Tibial artery (tissue), 4 donors: ENCODE measurements at places on chromosomes 5 and 9.

DNA sequence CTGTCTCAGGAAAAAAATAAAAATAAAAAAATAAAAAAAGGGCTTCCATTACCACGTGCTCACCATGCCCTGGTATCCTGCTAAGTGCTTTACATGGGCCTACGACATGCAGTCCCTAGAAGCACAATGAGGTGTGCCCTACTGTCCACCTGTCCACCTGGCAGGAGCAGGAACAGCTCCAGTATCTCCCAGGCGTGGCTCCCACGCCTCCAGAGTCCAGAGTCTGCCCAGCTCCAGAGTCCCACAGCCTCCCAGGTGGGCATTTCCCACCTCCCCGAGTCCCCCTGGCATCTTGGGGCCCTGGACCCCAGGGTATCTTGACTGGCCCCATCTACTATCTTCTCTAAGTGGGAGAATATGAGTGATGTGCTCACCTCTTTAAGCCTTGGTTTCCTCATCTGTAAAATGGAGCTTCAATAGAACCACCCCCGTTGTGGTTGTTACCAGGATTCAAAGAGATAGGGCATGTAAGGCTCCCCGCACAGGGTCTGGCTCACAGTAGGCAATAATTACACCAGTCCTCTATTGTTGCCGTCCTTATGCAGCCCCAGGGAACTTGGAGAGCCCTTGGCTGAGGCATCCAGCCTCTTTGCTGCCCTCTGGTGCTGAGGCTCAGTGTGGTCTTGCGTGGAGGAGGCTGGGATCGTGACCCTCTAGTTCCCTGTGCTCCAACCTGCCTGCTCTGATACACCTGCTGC lies 8.9 kb downstream of the CXCL14 start:
- DNase-seq: peak; percentile 25

- no peak for DNase-seq
These were observed 1.3 kb downstream of the OR13J1 start for GRCh38 chr9:35868933-35869332.

DNA sequence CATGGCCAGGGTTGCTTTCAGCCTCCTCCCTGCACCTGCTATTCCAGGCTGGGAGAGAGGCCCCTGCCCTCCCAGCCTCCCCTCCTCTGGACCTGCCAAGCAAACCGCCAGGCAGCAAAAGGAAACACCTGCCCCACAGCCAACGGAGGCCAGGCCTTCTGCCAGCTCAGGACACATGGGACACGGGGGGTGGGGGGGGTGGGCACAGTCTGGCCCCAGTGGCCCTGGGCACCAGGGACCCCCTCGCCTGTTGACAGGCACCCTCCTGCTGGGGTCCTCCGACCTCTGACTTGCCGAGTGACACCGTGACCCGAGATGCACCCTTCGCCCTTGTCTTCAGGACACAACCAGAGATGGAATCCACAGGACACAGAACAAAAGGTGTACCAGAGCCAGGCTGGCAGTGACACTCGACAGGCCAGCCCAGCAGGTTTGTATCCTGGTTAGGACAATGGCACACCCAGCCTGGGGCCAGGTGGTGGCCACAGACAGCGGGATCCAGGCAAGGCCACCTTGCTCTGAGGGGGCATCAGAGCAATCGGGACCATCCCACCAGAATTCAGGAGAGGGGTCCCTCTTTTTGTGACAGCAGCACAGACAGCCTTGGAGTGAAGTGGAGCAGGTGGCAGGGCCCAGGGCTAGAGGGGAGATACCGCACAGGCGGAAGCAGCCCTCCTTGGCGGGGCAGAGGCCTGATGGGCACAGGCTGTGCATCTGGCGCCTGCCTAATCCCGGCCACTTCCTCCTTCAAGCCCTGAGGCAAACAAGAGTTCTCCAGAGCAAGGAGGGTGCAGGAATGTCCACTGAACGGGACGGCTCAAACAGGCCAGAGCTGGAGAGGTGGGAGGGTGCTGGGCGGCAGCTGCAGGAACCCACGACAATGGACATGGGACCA lies 1.3 kb upstream of the TMEM210 start:
- no peak for DNase-seq

- DNase-seq: no peak
These were observed 27.3 kb upstream of the FER start for GRCh38 chr5:108720391-108720790.

DNA sequence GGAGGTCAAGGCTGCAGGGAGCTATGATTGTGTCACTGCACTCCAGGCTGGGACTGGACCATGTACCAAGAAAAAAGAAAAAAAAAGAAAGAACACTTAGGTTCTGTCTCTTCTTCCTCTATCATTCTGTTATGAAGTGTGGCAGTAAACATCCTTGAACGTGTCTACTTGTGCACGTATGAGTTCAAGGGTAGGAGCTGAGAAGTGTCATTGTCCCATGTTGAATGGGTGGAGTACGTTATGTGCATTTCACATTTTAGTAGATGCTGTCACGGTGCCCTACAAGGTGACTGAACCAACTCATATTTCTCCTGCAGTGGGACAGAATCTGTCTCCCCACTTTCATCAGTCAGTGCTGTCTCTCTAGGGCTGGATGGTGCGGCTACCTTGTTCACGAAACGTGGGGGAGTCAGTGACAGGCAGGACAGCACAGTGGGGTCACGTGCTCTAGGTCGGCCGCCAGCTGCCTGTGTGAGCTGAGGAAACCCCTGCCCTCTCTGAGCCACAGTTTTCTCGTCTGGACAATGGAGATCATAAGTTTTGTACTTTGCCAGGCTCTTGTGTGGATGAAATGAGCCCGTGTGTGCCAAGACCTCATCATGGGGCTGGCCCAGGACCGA lies 47.2 kb downstream of the GTF3C4 start:
- DNase-seq: no peak

DNA sequence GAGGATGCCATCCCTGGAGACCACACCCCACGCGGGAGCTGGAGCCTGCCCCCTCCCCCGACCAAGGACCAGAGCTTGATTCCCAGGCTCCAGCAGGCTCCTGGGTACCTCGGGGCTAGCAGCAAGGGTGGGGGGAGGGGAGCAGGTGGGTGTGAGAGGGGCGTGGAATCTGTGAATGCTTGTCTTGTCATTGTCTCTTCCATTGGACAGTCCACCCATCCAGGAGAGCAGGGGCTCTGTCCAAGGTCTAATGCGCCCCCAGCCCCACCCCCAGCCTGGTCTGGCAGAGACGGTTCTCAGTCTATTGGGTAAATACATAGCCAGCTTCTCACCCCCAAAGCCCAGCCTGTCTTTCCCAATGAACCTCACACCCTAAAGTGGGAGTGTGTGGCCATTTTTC lies 22.8 kb downstream of the URM1 start:
- no peak for DNase-seq

GRCh38 chr5:60677850-60678664 lies 21.9 kb downstream of the DEPDC1B start:
- no peak for DNase-seq

DNA sequence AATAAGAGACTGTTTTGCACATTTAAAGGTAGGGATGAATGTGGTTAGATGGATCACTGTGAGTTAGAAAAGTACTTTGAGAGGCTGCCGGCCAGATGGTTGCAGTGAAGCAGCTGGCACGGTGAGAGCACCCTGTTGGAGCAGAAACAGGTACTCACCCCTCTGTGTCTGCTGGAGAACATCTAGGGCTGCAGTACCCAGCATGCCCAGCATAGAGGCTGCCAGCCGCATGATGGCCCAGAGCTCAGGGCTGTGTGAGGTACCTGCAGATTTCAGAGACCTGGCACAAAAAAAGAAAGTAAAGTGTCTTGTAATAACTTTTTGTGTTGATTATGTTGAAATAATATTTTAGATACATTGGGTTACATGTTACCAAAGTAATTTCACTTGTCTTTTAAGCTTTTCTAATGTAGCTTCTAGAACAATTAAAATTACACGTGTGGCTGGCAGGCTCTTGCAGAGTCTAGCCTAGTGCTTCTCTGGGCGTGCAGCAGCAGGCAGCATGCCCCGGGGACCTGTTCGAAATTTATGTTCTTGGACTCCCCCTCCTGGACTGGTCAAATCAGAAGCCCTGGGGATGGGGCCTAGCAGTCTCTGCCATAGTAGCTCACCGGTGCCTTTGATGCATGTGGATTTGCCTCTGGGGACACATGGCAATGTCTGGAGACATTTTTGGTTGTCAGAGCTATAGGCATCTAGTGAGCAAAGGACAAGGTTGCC lies 11.1 kb downstream of the WDR5 start:
- DNase-seq: no peak

DNA sequence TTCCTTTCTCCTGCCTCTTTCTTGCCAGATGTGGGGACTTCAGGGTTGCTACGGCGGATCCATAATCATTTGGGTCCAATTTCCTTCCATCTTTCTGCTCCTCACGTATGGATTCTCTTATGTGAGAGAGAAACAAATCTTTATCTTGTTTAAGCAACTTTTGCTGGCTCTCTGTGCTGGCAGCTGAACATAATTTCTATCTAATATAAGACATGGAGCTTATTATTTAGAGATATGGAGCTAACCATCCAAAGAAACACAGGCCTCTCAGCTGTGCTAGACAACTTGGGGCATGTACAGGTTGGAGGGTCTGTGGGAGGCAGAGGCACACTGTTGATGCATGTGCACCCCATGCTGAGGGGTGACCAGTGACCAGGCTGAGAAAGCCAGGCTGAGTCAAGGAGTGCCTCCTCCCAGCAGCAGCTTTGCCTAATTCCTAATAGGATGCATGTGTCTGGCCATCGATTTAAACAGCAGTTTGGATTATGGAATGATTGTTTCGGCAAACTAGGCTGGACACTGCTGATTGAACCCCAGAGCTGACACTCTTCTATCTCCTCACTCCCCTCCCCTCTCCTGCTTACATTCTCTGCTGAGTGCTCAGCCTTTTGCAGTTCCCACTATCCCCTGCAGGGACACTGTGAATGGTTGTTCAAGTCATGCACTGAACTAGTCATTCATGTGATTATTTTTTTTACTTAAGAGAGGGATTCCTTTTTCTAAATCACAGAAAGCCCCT lies 195.8 kb downstream of the ERCC6L2 start:
- no peak for DNase-seq

DNA sequence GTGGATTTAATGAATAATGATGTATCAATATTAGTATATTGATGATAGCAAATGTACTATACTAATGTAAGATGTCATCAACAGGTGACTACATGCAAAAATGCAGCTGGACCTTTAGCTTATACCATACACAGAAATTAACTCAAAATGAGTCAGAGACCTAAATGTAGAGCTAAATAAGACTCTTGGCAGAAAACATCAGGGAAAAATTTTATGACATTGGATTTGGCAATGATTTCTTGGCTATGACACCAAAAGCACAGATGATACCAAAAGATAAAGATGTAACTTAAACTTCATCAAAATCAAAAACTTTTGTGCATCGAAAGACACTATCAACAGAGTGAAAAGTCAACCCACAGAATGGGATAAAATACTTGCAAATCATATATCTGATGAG lies 64.0 kb upstream of the CCL21 start:
- no peak for DNase-seq

DNA sequence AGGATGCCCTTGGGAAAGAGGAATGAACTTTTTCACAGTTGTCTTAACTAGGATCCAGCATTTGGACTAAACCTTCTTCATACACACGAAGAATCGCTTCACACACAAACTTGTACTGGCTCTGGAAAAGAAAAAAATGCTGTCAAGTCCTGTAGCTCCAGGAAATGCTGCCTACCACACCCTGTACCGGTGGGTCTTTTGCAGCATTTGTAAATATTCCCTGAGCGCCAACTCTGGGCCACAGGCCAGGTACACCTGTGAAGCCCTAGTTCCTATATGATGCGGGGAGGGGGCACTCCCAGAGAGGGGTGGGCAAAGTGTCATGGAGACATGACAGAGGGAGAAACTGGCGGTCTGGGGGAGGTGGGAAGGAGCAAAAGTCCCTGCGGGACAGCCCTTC lies 58.7 kb upstream of the EPB41L4B start:
- DNase-seq: no peak

GRCh38 chr5:145345511-145346287 lies 489.4 kb downstream of the PRELID2 start:
- no peak for DNase-seq

- DNase-seq: no peak
These were observed 1015.8 kb downstream of the CDH18 start for GRCh38 chr5:18972177-18972576.

DNA sequence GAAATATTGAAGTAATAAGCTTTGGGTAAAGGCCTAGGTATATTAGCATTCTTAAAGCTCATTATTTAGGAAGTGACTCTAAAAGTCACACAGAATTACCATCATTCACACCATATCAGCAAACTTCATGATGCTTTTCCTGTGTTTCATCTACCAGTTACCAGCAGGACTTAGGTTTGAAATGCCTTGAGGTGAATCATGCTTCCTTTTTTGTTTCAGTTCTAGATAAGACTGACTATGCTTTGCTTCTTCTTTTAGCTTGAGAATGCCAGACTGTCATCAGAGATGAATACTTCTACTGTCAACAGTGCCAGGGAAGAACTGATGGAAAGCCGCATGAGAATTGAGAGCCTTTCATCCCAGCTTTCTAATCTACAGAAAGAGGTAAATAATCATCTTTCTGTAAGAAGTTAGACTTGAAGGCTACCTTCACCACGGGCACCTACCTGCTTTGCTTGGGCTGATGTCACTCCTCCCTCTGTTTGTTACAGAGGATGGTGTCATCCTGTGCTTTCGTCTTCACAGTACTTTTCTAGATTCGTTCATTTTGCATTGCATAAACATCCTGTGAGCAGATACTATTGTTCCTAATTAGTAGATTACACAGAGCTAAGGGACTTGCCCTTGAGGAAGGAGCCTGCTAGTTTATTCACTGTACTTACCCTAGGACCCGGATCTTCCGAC lies 34.7 kb downstream of the LMNB1 start:
- no peak for DNase-seq

GRCh38 chr5:60810438-60811085 lies 33.5 kb downstream of the ELOVL7 start:
- DNase-seq: no peak

- DNase-seq: no peak
These were observed 128.1 kb downstream of the BARX1 start for GRCh38 chr9:93826905-93827544.
